ENCODE measurements at places on chromosomes 11 and 22.

GRCh38 chr11:130197386-130198035 lies 37.9 kb downstream of the ST14 start:
- no peak for DNase-seq

- DNase-seq: no peak
These were observed 82.9 kb upstream of the TBCEL start for GRCh38 chr11:120941000-120941399.

DNA sequence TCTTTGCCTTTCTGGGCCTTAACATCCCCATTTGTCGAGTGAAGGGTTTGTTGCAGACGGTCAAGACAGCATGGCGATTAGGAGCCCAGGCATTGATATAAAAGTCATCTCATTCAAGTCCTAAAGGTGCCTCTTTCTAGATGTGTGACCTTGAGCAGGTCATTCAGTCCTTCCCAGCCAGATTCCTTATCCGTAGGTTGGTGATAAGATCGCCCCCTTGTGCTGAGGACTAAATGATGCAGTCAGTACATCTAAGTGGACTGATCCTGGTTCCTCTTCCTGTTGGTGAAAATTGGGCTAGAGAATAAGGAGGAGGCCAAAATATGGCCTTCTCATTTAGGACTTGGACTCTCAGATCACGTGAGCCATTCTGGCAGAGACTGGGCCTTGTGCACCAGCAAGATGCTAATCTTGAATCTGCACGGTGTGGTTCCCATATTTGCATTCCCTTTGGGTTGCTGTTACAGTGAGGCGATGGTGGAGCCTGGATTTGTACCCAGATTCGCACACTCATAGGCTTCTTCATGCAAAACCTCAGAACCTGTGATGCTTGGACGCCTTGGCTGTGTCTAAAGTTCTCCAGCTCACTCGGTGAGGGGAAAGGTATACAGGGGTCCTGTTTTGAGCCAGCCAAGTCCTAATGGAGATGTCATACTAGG lies 156.8 kb downstream of the MYO18B start:
- no peak for DNase-seq

- no peak for DNase-seq
These were observed 10.5 kb downstream of the COMMD9 start for GRCh38 chr11:36278531-36279282.

- no peak for DNase-seq
These were observed 2.4 kb downstream of the RASGRP2 start for GRCh38 chr11:64741375-64742086.

GRCh38 chr11:109772892-109773291 lies 320.3 kb upstream of the ZC3H12C start:
- DNase-seq: no peak

- no peak for DNase-seq
These were observed 70.2 kb upstream of the LMO1 start for GRCh38 chr11:8333811-8334401.

DNA sequence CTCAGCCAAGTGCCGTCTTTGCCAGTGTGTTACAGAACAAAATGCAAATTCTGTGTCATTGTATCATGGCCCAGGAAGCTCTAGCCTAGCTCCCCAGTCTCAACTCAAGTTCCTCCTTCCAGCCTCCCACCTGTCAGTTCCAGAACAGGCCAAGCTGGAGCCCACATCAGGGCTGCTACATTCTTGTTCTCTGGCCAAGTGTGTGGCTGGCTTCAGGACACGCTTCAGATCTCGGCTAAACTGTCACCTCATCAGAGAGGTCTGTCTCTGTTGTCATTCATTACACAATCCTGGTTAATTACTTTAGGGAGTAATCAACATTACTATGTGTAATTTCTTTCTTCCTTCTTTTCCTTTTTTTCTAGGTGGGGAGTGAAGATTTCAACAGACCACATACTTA lies 347.0 kb upstream of the SYN3 start:
- DNase-seq: no peak

GRCh38 chr11:34696862-34697261 lies 76.0 kb downstream of the EHF start:
- no peak for DNase-seq

DNA sequence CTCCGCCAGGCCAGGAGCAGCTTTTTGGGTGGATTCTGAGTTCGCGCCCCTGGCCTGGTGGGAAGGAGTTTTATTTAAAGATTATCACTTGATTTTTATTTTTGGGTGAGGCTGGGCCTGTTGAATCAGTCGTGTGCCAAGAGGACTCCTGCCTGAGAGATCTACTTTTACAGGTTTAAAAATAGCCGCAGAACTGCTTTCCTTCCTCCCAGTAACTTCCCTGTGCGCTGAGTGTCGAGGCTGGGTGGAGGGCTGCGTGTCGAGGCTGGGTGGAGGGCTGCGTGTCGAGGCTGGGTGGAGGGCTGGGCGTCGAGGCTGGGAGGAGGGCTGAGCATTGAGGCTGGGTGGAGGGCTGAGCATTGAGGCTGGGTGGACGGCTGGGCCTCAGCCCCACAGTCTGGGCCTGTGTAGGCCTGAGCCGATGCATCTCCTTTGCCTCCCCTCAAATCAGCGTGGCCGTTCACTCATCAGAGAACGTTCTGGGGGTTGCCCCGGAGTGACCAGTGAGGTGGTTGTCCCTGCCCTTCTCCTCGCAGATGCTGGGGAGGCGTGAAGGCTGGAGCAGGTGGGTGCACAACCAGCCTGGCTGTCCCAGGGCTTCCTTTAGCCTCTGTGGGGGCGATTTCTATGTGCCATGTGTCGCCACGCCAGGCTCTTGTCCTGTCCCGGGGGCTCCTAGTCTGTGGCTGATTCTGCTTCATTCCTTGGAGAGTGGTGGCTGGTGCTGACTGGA lies 30.1 kb downstream of the GRAMD4 start:
- DNase-seq: no peak

- DNase-seq: no peak
These were observed 246.2 kb upstream of the NCAM1 start for GRCh38 chr11:112715056-112715455.

DNA sequence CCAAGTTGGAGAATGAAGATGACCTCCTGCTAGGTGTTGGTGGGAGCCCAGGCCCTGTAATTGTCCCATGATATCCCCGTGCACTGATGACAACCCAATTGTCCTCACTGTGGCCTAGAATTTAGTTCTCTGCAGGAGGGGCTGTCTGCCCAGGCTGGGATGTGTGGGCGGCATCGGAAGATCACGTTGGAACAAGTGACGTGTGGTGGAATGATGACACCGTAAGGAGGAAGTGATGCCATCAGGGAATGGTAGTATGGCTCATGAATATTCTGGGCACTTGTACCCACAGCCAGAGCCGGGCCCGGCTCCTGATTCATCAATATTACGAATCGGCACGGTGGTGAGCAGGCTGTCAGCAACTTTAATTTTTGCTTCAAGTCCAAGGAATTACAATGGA lies 111.6 kb downstream of the MIAT start:
- no peak for DNase-seq

GRCh38 chr22:21025266-21025665 lies 7.1 kb downstream of the SLC7A4 start:
- DNase-seq: no peak

GRCh38 chr22:26949193-26949592 lies 291.8 kb downstream of the MIAT start:
- no peak for DNase-seq

GRCh38 chr22:17817511-17818065 lies 43.3 kb upstream of the BID start:
- no peak for DNase-seq

GRCh38 chr11:94754335-94754734 lies 13.8 kb upstream of the AMOTL1 start:
- no peak for DNase-seq

- no peak for DNase-seq
These were observed 25.3 kb upstream of the PARVB start for GRCh38 chr22:43998679-43999264.
